ENCODE measurements at places on chromosomes 4 and X.

DNA sequence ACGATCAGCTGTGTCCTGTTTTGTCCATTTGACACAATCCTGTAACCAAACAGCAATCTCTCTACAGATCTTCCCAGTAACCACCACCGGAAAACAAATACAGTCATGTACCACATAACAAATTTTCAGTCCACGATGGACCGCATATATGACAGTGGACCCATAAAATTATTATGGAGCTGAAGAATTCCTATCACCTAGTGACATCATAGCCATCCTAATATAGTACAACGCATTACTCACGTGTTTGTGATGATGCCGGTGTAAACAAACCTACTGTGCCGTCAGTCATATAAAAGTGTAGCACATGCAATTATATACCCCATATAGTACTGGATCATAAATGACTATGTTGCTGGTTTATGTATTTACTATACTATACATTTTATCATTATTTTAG is 133.7 kb upstream of the EDNRA start:
- DNase-seq, result no peak

DNA sequence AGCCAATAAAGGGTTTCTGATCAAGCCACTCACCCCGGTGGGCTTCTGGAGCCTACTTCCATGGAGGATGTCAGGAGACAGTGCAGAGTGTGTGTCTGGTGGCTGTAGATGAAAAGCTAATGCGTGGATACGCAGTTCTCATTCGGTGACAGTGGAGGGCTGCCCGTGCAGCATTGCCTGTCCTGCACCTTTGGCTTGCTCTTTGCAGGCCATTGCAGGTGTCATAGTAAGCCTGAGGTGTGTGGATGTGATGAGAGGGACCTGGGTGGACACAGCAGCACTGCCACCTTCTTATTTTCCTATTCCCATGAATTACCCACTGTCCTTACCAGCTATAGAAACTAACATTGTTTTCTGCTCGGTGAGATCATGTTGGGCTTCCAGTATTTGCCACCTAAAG is 101.2 kb downstream of the STK32B start:
- DNase-seq, result no peak

- no peak for DNase-seq
These were observed 59.0 kb downstream of the PCGF3 start for GRCh38 chr4:764405-765169.

DNA sequence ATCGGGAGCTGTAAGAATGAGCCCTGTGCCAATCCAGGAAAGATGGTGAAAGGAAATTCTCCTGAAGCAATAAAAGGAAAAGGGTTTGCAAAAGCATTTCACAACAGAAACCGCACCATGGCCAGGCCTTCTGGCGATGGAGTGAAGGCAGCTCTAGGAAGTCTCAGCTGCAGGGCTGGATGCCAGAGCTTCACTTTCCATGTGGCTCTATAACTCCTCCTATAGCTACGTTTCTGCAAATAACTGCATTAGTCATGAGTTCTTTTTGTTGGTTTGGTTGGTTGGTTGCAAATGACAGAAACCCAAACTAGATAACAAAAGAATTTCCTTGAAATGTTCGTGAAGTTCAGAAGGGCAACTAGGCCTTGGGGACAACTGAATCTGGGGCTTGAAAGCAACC is 84.6 kb downstream of the RELL1 start:
- DNase-seq, result no peak

GRCh38 chrX:96447161-96447560 is 237.5 kb upstream of the DIAPH2 start:
- no peak for DNase-seq

DNA sequence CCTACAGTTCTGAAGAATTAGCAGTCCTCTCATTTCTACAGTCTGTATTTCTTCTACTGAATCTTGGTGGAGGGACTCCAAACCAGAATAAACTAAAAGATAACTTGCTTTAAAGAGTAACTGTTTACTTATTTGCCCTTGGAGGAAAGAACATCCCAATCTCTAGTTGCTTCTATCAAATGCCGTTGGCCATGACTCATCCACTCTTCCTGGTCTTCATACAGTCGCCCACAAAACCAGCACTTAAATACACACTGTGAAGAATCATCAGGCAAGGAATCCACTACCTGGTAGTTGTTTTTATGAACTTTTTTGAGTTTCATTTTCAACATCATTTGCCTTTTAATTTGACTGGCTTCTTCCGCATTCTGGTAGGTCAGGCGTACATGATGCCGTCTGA is 14.2 kb downstream of the ZNF518B start:
- no peak for DNase-seq

DNA sequence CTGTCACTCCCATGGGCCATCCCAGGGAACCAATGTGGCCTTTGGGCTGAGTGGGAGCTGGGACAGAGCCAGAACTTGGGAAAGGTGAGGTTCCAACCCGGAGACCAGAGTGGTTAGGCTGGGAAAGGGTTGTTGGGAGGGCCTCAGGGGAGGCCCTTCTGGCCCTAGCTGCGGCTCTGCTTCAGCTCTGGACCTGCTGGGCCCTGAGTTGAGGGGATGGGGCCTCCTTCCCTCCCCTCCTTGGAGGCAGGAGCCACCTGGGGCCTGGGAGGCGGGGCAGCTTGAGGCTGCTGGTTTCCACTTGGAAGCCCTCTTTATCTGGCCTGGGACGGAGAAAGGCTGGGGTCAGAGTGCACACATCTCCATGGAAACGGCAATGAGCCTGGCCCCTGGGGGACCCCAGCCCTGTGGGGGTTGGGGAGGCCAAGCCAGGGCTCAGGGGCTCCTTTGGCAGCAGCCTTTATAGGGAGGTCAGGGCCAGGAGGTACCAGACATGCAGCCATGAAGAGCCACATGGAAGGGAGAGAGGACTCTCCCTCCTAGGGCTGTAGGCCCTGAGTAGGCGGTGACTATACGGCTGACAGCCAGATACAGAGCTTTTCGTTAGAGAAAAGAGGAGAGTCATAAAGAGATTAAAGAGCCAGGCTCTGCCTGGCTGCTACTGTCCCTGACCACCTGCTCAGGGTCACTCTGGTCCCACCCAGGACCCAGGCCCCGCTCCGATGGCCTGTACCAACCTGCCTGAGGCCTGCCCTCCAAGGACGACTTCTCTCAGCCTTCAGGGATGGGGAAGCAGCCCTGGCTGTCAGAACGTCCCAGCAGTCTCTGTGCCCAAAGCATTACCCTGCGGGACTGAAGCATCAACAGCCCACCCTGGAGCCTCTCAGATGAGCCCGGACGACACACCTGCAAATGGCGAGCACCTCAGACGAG is 6.9 kb upstream of the NSD2 start:
- no peak for DNase-seq

GRCh38 chr4:84407554-84408407 is 91.3 kb downstream of the NKX6-1 start:
- DNase-seq, result no peak

DNA sequence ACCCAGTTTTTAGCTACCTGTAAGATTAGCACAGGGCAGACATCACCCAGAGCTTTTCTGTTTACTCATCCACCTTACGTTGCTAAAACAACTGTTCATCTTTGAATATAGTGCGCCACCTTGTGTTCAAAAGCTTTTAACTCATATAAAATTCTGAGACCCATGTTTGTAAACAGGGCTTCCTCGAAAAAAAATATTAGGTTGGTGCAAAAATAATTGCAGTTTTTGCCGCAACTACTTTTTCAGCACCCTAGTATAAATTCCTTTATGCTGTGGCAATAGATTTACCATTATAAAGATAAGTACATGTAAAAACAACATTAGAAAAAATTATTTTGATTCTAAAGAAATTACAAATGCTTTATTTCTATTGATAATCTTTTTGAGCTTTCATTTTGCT is 147.9 kb downstream of the LRBA start:
- DNase-seq, result peak; percentile 82

DNA sequence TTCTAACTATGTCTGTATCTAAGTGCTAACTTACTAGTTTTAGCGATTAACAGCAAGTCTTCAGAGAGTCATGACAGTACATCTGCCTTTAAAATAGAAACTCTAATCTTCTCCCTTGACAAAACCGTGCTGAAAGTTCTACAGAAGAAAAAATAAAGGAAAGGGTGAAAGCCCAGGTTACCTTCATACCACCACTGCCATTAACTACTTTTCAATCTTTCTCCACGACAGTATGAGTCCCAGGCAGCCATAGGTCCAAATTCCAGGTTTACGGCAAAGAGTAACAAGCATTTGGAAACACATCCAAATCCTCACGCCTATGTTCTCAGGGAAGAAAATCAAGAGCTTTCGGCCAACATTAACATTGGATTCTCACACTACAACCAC is 12.4 kb upstream of the ZCCHC13 start:
- no peak for DNase-seq

GRCh38 chrX:23694606-23695005 is 27.3 kb downstream of the PRDX4 start:
- DNase-seq, result peak; percentile 5

DNA sequence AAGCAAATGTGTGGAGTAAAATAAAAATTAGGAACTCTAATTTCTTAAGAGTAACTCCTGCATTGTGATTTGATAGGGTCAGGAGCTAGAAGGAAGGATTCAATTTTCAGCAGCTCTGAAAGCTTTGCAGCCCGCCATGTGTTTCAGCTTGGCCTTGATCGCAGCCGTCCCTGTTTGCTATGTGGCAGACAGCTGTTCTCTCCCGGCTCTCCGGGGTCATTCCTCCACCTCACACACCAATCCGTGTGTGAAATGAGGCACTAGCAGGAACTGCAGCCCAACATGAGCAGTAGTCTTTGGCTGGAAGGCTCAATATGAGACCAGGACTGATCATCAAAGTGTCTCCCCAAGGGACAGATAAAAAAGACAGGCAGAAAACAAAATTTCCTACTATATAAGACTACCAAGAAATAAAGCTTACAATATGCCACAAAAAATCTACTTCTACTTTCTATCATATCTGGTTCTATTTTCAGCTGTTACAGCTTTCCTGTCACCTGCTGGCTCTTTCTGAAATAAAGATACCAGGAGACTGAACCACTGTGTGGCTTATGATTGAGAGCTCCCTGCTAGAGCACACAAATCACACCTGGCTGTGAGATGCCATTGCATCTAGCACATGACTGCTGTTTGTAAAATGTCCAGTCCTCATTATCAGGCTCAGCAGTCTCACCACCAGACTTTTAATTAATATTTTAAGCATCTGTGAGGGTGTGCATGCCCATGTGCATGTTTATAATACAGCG is 44.1 kb upstream of the SEC24B start:
- no peak for DNase-seq

DNA sequence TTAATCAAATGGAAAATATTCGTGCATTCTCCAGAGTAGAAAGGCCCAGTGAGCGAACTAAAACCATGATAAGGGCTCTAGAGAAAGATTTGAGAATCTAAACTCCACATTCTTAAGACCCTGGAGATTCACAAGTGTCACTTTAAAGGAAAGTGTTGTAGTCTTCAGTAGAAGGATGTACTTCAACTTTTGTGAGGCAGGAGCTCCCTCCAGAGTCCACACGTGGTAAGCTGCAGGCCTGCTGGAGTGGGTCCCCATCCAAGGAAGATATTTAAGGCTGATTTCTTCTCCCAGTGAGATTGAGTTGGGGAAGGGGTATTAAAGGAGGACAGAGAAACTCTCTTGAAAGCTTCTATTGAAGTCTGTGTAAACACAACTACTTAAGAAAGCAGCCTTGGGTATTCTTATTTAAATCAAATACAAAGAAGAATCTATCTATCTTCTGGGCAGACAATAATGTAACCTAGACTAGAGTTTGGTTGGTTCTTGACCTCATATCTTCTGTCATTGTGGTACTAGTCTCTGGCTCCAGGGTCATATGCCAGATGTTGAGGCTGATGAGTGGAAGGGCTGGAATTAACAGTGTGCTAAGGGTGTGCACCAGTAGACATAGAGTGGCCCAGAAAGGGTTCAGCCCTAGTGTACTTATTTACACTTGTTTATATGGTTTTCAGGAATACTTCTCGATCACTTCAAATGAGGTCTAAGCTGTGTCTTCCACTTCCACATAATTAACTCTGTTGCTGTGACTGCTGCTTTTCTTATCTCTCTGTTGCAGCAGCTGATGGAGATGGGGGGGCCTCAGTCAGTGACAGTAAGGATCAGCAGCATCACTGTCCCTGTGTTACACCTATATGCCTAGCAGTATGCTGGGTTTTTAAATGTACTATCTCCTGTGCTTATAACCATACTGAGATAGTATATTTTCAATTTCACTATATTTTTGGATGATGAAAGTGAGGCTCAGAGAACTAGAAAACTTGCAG is 76.1 kb downstream of the HMGB2 start:
- peak; percentile 18 for DNase-seq

All from NCI-H1092 (cell line).